Thyroid gland (tissue), 4 donors: ENCODE measurements at places on chromosomes 3 and 15.

- no peak for DNase-seq
Observed at GRCh38 chr15:45385590-45385989, 7.2 kb upstream of the GATM start.

- DNase-seq: no peak
Observed at GRCh38 chr3:24342275-24342674, 152.4 kb downstream of the THRB start.

- DNase-seq: no peak
Observed at GRCh38 chr3:4033296-4033695, 234.1 kb downstream of the LRRN1 start.

DNA sequence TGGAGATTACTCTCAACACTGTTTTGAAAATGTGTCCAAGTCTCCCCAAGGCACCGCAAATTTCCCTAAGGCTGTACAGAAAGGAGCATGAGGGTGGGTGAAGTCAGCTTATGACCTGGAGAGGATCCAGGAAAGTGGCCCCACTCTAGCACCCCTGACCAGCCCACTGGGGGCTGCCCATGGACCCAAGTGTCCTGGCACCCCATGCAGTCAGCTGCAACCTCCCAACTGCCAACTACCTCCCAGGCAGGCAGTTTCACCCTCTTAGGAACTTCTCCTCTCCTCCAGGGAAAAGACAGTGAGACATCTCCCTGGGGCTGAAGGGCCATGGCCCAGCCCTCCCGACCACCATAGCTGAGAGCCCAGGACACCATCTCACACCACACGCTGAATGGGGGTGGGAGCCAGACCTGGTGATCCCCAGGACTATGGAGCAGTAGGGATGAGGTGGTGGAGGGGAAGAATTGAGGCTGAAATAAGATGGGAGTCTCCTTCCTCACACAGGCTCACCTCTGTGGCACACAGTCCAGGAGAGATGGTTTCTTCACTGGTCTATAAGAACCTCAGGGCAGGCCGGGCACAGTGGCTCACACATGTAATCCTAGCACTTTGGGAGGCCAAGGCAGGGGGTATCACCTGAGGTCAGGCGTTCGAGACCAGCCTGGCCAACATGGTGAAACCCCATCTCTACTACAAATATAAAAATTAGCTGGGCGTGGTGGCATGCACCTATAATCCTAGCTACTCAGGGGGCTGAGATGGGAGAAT is 104.4 kb downstream of the DAPK2 start:
- DNase-seq: peak; percentile 35

DNA sequence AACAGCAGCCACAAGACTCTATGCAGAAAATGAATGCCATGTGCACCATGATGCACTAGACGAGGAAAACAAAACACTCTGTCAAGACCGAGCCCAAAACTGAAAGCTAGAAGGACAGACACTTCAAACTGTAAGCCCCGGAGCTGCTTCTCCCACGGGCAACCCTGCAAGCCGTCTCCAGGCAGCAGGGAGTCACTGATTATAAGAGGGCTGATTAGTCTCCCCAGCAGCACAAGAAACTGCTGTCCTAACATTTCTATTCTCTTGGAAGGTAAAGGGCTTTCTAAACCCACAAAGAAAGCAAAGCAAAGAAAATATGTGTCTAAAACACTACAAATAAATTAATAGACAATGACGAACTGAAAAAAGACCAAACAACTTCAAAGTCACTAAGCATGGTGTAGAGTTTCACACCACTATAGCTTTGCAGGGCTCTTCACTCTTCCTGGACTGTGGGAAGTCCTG is 15.5 kb downstream of the TBC1D2B start:
- DNase-seq: peak; percentile 62
